ENCODE measurements at places on chromosomes 12 and 14.
A peak's percentile ranks its signal among the peaks of the same experiment; 100 is the strongest.

DNA sequence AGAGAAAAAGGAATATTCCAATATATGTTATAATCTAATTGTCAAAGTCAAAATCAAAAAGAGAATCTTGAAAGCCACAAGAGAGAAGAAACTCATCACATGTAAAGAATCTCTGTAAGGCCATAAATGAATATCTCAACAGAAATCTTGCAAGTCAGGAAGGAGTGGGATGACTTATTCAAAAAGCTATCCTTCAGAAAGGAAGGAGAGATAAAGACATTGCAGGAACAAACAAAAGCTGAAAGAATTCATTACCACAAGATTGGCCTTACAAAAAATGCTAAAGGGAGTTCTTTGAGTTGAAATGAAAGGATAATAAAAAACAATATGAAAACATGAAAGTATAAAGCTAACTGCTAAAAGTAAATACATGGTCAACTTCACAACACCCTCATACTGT, 286.8 kb downstream of the LRIG3 start:
- DNase-seq, result no peak

- no peak for DNase-seq
Observed at GRCh38 chr14:45897439-45897838, 644.4 kb upstream of the MIS18BP1 start.

- no peak for DNase-seq
Observed at GRCh38 chr12:109473006-109473405, 4.1 kb downstream of the KCTD10 start.

DNA sequence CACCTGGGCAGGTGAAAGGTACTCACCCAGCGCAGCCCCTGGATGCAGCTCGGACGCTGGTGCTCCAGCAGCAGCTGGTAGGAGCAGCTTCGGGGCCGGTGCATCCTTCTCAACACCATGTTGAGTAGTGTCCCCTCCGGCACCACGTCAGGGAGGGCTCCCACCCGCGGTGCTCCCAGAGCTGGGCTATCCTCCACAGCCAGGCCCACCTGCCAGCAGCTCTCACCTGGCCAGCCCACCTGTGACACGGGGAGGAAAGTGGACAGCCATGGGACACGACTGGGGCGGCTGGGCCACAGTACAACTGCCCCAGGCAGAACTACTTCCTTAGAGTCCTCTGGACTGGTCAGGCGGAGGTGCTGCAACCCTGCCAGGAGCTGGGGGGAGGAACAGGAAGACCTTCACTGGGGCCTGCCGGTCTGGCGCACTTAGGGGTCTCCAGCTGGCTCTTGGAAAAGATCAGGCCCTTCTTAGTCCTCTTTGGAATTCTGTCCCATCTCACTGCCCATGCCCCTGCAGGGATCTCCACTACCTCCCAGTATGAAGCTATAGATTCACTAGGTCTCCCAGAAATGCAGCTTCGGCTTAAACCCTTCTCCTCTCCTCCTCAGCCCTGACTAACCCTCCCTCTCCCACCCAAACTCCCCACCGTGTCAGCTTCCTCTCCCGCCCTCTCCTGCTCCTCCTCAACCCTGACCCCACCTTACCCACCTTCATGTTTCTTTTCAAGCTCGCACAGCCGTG, 668 bp downstream of the RAPGEF3 start:
- DNase-seq, result no peak

- no peak for DNase-seq
Observed at GRCh38 chr12:13258197-13258596, 61.7 kb downstream of the EMP1 start.

DNA sequence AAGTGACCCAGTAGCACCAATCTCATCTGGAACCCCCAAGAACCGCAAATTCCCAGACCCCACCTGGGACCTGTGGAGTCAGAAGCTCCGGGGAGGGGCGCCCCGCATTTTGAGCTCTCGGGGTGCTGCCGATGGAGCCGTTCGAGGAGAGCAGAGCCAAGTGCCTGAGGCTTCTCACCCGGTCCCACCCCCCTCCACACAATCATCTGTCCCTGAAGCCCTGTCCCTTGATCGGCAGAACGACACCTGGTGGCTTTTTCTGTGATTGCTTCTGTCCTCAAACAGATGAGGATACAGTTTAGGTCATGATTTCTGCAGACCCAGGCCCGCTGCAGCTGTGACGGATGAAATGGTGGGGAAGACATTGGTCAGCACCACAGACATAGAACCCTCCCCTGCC, 74.7 kb downstream of the NOC4L start:
- no peak for DNase-seq

- DNase-seq, result no peak
Observed at GRCh38 chr12:97801471-97802059, 339.0 kb downstream of the RMST start.

DNA sequence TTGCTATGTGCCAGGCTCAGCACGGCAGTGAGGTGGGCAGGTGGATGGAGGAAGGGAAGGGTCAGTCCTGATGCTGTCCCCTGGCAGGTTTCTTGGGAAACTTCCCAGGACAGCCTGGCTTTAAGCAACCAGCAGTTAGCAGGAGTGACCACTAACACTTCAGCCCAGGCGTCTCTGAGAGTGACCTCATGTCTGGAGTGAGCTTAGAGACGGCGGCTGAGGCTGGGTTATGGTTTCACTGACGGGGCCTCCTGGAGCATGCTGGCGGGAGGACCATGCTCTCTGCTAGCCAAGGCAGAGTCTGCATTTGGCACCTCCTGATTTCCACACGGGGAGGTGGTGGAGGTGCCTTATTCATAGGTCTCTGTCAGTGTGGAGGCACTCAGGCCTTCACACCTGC, 2.5 kb downstream of the HHIPL1 start:
- no peak for DNase-seq

DNA sequence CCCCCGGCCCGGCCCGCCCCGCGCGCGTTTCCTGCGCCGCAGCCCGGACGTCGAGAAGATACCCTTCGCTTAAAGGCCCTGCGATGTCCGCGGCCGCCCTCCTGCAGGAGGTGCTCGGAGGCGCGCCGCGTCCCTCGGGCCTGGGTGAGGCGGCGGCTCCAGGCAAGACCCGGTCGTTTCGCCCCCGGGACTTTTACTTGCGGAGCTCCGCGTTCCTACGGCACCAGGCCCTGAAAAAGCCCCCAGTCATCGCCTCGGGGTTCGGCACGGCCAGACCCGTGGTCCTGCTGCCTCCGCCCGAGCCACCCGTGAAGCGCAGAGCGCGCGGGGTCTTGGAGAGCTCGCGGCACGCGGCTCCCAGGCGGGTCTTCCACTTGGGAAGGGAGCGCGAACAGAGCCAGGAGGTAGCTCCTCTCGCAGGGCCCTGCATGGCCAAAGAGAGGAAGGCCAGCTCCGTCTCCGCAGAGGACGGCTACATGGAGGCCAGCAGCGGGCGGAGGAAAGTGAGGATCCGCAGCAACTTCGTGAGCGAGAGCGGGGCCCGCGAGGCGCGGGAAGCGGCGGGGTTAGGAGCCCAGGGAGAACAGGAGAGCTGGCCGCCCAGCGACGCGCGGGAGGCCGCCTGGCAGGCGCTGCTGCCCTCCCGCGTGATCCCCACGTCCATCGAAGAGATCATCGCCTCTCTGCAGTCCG, 26.9 kb downstream of the TTC6 start:
- no peak for DNase-seq

GRCh38 chr12:56358836-56359532, 923 bp downstream of the STAT2 start:
- no peak for DNase-seq

GRCh38 chr14:70289138-70289537, 70.3 kb downstream of the COX16 start:
- no peak for DNase-seq

DNA sequence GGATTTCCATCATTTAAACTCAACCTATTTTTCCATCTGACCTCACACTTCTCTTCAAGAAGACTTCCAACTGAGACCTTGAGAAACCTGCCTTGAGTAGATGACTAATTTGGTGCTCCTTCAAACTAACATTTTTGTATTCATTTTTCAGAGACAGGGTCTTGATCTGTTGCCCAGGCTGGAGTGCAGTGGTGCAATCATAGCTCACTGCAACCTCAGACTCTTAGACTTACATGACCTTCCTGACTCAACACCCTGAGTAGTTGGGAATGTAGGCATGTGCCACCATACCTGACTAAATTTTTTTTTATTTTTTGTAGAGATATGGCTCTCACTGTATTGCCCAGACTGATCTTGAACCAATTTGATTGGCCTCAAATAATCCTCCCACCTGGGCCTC, 389.9 kb downstream of the PDZRN4 start:
- no peak for DNase-seq

DNA sequence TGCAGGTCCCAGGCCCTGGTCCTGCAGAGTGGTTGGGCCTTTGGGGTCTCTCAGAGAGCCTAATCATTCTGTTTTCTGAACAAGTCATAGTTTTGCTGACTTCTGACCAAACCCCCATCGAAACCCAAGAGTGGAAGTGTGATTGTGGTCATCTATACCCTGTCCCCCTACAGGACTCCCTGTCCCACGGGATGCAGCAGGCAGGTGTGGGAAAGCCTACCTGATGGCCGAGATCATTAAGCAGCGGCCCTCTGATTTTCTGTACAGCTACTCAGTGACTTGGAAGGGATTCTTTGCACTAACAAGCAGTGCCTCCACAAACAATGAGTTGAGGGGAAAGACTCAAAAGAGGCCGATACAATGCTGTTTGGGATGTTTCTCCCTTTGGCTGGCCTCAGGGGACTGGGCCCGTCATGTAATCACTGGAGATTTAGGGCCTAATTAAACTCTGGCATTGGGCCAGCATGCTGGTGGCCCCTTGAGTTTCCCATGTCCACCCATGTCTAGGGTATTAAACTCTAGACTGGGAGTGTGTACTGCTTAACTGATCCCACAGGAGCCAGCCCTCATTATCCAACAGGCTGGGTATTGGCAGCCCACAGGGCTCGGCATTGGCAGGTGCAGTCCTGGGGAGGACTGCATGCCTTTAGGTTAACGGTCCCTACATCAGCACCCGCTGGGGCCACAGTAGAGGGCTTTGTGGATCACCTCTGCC, 192.8 kb downstream of the ZFP36L1 start:
- DNase-seq, result peak; percentile 44

GRCh38 chr12:59716043-59716442, 120.2 kb downstream of the SLC16A7 start:
- no peak for DNase-seq

- DNase-seq, result no peak
Observed at GRCh38 chr14:70139384-70139783, 49.4 kb downstream of the SLC8A3 start.

DNA sequence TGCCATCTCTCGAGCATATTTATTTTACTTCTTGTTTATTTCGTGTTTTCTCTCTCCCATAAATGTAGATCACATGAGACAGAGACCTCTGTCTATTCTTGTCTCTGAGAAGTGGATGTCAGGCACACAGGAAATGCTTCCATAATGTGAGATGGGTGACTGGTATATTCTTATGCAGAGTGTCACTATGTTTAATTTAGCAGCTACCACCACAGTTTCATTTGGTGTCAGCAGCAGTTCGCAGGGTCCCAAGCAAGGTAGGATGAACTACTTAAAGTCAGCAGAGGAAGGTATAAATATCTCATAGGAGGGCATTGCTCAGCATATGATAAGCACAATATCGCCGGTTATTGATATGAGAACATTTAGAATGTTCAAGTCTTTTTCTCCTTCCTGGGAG, 180.9 kb upstream of the CNTN1 start:
- no peak for DNase-seq

- no peak for DNase-seq
Observed at GRCh38 chr14:73503648-73504047, 12.9 kb downstream of the RIOX1 start.

DNA sequence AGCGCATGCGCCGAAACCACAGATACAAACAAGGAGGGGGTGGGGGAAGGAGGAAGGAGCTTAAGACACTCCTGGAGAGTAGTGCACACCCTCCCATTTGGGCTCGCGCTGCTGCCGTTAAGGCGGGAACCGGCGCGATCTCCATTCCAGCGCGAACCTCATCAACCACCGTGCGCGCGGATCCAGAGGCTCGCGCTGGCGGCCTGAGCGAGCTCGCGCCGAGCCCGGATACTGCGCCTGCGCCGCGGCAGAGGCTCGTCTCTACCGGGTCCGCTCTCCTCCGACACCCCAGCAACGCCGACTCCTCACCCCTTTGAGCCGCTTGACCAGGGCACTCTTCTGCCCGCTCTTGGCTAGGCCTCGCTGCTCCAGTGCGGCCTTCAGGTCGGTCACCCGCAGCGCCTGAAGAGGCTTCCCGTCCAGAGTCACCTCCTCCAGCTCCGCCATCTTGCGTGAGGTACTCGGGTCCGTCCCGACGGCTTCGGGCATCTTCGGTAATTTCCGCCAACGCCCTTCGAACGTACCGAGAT, at the start of gene ACIN1:
Gene ACIN1, minus strand, starts transcription at position 471 of the 530 bp plus-strand sequence. Its CDS starts 24 bp downstream, at position 447.
- DNase-seq, result peak; percentile 90

DNA sequence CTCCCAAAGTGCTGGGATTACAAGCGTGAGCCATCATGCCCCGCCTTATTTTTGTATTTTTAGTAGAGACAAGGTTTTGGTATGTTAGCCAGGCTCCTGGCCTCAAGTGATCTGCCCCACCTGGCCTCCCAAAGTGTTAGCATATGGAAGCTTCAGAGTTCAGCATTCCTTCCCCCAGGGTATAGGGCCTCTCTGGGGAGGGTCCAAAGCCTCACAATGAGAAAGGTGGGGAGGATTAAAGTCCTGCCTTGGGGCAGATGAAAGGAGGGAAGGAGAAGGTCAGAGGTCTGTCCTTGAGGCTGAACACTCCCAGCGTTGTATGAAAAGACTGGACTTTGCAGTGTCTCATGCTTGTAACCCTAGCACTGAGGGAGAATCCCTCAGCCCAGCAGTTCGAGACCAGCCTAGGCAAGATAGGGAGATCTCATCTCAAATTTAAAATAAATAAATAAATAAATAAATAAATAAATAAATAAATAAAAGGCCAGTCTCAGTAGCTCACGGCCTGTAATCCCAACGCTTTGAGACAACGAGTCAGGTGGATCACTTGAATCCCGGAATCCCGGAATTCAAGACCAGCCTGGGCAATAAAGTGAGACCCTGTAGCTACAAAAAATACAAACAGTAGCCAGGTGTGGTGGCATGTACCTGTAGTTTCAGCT, 22.0 kb upstream of the RCOR1 start:
- no peak for DNase-seq

GRCh38 chr14:30796707-30797106, 77.7 kb upstream of the COCH start:
- DNase-seq, result no peak

DNA sequence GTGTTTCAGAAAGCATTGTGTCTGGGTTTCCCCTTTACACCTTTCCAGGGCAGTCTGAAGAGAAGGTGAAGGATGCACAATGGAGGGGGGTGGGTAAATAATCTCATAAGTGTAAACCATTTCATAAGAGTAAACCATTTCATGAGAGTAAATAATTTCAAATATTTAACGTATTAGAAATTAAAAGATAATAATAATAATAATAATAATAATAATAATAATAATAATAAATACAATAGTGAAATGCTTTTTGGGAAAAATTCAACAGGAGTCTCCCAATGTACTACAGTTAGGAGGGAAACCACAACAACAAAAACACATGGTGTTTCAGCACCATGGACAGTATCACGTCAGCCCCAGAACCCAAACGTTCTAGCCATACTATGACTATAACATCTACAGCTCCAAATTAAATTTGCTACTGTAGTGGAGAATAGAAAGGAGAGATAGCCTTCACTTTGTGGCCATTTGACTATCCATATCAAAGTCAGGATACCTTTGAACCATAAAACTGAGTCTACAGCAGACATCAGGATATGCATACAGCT, 691.8 kb downstream of the BCL11B start:
- DNase-seq, result no peak

- no peak for DNase-seq
Observed at GRCh38 chr12:45598336-45598735, 131.2 kb upstream of the ARID2 start.

GRCh38 chr14:77582511-77582910, 33.9 kb downstream of the SPTLC2 start:
- DNase-seq, result no peak

Data from RWPE2 (cell line).